Lung (tissue), 17 donors: ENCODE measurements at places on chromosomes 7 and 10.

- no peak for DNase-seq
These were observed 798.1 kb downstream of the GATA3 start for GRCh38 chr10:8852546-8852945.

- no peak for DNase-seq
These were observed 2.6 kb downstream of the TMEM243 start for GRCh38 chr7:87216701-87217508.

DNA sequence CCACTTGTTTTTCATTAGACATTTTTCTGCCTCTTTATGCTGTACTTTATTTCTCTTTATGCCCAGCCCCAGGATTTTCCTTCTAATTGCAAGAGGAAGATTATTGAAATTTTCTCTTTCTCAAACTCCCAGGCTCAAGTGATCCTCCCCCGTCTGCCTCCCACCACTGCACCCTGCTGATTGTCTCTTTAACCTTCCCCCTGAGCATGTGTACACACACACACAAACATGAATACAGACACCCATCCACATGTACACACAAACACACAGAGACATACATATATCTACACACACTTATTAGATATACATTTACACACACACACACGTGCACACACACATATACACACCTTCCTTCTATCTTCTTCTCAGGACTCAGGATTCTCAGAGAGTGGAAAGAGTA is 37.3 kb upstream of the MAP3K8 start:
- no peak for DNase-seq

GRCh38 chr10:131810036-131810804 is 90.6 kb upstream of the PPP2R2D start:
- DNase-seq, result no peak

- no peak for DNase-seq
These were observed 118.0 kb downstream of the CELF2 start for GRCh38 chr10:11135709-11136108.

- no peak for DNase-seq
These were observed 24.5 kb downstream of the CUL1 start for GRCh38 chr7:148723166-148723559.

GRCh38 chr10:7457478-7458316 is 46.9 kb upstream of the SFMBT2 start:
- no peak for DNase-seq

DNA sequence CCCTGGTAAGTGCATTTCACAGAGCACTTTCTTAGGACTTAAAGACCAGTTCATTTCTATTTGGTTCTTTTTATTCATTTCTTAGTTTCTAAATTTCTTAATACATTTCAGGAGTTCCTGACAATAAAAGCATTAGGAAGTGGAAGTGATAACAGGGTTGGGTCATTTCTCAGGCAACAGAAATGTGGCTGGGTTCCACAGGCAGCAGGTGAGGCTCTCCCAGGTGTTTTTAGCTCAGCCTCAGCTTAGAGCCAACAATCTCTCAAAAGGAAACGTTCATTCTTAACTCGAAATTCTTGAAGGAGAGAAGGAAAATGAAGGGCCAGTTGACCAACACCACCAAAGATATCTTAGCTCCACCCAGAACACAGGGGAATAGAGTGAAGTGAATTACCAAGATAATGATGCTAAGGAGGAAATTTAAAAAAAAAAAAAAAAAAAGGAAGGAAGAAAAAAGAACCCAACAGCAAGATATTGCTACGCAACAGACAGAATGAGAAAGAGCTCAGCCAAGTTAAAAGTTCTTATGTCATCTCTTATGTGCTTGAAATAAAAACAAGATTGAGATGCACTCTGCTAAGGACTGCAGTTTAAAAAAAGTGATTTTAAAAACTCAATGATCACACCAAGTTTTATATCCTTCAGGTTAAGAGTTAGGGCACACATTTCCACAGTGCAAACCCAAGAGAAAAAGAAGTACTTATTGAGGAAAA is 230.1 kb downstream of the GLI3 start:
- DNase-seq, result no peak

DNA sequence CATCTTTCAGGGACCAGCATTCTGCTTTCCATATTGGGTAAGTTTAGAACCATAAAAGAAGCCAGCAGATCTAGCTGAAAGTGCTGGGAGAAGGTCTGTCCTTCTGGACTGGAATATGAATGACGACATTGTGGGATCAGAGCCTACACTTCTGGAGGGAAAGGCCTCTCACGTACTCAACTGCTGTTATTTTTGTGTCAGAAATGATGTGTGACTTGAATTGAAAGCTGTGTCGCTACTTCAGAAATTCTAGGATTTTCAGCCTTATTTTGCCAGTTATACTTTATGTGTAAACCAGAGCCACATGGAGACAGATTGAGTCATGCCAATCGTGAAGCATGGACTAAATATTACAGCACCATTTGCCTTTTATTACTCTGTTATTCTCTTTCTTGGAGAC is 231.0 kb downstream of the KIAA1217 start:
- peak; percentile 75 for DNase-seq

GRCh38 chr10:77463499-77463898 is 174.1 kb downstream of the KCNMA1 start:
- no peak for DNase-seq

GRCh38 chr7:23234569-23235296 is 11.8 kb upstream of the GPNMB start:
- no peak for DNase-seq

DNA sequence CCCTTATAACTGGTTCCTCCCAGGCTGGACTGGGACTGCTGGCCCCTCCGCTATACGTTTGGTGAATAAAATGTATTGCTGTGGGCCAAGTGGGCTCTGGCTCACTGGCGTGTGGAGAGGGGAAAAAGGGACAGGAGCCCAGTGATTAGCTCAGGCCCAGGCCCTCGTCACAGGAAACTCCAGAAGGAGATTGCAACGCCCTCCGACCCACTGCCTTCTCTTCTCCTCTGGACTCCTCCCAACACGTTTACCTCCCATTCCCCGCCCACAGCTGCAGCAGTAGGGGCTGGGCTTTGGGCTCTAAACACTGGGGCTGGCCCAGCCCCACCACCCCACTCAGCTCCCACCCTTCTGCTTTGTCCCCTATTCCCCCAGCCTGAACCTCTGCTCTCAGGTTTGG is 173.9 kb downstream of the NEURL1 start:
- peak; percentile 95 for DNase-seq

- peak; percentile 92 for DNase-seq
These were observed 65.5 kb downstream of the CUX1 start for GRCh38 chr7:101882595-101883564.

- DNase-seq, result no peak
These were observed 35.0 kb upstream of the DGKI start for GRCh38 chr7:137881607-137882260.

GRCh38 chr10:5592070-5592469 is 67.3 kb downstream of the CALML3 start:
- no peak for DNase-seq

GRCh38 chr10:130749911-130750310 is 561.6 kb downstream of the TCERG1L start:
- no peak for DNase-seq

DNA sequence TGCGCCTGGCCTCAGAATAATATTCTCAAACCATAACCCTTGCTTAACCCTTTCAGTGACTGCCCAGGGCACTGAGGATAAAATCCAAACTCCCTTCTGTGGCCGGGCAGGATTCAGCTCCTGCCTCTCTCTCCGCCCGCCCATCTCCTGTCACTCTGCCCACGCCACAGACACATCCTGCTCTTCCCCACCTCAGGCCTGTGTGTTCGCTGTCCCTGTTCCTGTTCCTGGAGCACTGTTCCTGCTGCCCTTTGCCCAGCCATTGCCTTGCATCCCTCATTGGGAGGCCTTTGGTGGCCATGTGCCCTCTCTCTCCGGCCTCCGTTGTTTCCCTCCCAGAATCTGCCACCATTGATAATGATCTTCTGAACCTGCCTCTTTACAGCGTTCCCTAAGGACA is 108.8 kb downstream of the SH3PXD2A start:
- no peak for DNase-seq

DNA sequence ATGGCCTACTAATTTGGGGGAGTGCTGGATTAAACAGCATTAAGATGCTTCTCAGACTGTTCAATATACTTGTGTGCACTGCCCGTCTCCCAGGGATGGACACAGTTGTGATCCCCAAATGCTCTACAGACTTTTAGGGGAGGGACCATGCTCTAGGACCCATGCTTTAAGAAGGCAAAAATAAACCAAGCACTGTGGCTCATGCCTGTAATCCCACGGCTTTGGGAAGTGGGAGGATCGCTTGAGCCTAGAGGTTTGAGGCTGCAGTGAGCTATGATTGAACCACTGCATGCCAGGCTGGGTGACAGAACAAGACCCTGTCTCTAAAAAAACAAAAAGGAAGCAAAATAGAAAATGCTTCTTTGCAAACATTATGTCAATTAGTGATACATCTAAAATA is 102.6 kb downstream of the VOPP1 start:
- no peak for DNase-seq

- DNase-seq, result no peak
These were observed 35.5 kb downstream of the LAMB1 start for GRCh38 chr7:107967420-107967819.

DNA sequence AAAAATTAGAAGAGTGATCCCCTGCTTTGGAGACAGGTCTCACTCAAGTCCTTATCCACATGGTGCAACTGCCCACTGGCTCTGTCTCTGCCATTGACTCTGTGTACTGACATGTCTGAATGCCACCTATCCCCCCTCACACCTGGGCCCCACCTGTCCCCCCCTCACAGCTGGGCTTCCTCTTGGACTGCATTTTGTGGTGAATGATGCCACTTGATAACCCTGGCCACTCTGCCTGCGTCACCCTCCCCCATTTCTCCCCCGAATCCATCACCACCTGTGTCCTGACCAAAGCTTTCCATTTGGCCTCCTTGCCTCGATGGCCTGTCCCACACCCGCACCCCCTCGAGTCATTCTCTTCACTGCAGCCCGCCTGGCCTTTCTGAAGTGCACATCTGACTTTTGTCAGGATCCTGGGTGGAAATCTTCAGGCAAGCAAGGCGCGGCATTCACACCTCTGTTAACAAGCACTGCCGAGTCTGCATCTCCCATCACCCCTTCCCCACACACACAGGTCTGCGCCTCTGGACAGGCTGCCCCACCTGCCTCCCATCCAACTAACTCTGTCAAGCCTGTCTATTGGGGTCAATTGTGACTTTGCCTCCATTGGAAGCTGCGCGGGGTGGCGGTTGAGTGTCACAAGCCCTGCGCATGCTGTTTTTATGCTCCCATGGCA is 175.3 kb upstream of the KLF14 start:
- no peak for DNase-seq

GRCh38 chr7:79317728-79318127 is 135.7 kb downstream of the MAGI2 start:
- DNase-seq, result no peak
